ENCODE measurements at places on chromosomes 1 and 21.

DNA sequence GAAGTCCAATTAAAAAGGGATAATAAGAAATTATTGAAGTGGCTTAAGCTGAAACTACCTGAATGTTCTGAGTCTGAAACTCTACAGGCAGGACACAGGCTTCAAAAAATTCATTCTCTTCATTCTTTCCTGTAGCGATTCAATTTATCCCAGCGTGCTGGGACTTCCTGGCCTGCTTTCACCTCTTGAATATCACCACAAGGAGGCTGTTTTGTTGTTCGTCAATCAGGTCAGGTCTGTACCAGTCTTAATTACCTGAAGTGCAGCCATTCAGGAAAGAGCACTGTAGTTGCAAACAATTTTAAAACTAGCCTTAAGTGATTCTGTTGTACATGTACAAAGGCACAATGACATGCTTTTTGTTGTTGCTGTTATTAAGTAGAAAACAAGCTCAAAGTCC, 38.4 kb downstream of the FYB2 start:
- no peak for DNase-seq

DNA sequence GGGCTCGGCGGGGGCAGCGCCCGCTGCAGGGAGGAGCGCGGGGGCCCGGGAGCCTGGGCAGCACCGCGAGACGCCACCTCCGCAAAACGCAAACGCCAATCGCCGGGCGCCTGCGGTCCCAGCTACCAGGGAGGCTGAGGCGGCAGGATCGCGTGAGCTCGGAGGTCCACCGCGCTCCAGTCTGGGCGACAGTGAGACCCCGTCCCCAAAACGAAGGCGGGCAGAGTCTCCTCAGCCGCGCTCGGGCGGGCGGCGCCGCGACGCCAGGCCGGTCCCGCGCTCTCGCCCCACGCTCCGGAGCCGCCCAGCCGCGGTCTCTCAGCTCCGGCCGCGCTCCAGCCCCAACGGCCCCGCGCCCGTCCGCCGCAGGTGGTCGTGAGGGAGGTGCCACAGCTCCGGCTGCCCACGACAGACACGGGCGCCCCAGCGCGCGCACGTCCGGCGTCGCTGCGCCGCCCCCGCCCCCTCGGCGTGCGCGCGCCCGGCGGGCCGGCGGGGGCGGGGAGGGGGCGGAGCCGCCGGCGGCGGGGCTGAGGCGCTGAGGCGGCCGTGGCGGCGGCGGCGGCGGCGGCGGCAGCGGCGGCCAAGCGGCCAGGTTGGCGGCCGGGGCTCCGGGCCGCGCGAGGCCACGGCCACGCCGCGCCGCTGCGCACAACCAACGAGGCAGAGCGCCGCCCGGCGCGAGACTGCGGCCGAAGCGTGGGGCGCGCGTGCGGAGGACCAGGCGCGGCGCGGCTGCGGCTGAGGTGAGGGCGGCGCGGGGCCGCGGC, at the start of gene ADARB1:
ADARB1 (plus strand) TSS at position 533 of the 770 bp plus-strand sequence. CDS start 97,077 bp downstream, outside the sequence.
- DNase-seq = peak; percentile 57

- DNase-seq = no peak
Measured at GRCh38 chr1:201493757-201494617, 12.9 kb downstream of the CSRP1 start.

GRCh38 chr1:234852659-234853058, 242.7 kb upstream of the IRF2BP2 start:
- DNase-seq = no peak

GRCh38 chr1:225849925-225850324, 32.3 kb downstream of the TMEM63A start:
- no peak for DNase-seq

- DNase-seq = no peak
Measured at GRCh38 chr1:67097305-67097704, 37.5 kb downstream of the C1orf141 start.
